ENCODE measurements at places on chromosomes 6 and 20.
A peak's percentile ranks its signal among the peaks of the same experiment; 100 is the strongest.

GRCh38 chr20:63162206-63162795, 53.6 kb downstream of the YTHDF1 start:
- DNase-seq = no peak

DNA sequence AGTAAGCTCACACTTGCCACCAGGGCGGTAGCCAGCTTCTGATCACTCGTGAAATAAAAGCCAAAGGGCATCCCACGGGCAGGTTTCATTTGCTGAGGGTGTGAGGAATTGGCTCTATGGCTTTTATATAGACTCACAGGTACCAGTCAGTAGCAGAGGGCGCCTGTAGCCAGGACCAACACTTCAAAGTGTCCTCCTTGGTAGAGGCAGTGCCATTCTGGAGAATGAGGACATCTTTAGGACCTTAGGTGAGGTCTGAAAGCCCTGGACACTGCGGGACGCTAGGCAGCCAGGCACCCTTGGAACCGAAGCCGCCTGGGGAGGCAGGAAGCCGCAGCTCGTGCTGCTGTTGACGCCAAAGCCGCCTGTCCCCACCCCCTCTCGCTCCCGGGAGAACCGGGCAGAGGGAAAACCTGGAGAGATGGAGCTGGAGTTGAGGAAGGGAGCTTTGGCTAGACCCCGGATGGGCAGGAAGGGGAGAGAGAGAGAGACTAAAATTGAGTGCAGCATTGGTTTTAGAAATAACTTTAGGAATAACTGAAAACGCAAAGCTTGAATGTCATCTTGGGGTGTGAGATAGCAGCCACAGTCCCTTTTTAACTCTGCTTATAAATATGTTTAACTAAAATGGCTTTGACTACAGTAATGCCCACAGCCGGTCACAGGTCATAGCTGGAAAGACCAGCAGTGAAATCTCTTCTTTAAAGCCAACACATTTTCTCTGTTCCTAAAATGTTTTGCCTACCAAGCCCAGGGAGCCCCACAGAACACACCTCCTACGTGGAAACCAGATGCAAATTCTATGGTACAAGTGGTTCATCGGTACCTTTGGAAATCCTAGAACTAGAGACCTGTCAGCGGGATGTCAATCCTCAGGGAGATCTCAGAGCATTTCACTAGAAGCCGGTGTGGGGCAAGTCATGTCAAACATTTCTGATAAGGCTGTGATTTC, 128.5 kb upstream of the CDYL start:
- DNase-seq = peak; percentile 88

GRCh38 chr6:41150671-41151070, 3.5 kb downstream of the TREML1 start:
- DNase-seq = no peak

GRCh38 chr6:164216368-164216767, 801.9 kb downstream of the QKI start:
- no peak for DNase-seq

DNA sequence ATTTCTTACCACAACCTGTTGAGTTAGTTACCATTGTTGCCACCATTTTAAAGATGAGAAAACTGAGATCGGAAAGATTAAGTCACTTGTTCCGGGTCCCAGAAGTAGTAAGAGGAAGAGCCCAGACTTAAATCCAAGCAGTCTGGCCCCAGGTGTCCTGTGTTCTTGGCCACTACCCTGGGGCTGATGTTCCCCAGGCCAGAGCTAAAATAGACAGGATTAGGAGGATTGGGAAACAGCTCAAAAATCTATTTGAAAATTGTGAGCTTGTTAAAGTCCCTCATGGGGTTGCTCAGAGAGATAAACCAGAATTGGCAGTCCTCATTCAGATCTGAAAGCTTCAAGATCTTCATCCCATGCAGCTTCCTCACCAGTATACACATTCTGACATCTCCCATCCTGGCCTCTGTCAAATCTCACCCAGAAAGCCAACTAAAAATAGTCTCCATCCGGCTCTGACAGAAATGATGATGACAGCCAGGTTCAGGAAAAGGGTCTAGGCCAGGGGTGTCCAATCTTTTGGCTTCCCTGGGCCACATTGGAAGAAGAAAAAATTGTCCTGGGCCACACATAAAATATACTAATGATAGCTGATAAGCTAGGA, 62.0 kb downstream of the GFOD1 start:
- DNase-seq = no peak

- no peak for DNase-seq
These were observed 35.5 kb downstream of the BANF2 start for GRCh38 chr20:17735206-17735804.

DNA sequence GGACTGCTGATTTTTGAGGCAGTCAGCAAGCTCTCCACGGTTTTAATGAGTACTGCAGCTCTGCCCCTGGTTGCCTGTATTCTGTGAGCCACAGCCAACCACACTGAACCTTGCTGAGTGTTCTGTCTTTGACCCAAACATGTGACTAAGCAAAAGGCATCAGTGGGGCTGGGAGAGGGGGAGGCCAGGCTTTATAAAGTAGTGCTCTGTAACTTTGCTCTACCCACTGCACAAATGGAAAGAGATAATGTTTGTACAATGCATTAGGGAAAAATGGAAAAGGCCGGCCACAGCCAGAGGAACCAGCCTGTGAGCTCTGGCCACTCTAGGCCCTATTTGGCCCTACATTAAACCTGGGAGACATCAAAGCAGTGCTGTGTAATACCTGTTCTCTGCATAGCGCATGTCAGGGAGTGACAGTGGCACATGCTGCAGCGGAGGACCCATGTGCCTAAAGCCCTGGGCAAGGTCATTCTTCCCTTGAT, 22.0 kb downstream of the KLHL31 start:
- no peak for DNase-seq

DNA sequence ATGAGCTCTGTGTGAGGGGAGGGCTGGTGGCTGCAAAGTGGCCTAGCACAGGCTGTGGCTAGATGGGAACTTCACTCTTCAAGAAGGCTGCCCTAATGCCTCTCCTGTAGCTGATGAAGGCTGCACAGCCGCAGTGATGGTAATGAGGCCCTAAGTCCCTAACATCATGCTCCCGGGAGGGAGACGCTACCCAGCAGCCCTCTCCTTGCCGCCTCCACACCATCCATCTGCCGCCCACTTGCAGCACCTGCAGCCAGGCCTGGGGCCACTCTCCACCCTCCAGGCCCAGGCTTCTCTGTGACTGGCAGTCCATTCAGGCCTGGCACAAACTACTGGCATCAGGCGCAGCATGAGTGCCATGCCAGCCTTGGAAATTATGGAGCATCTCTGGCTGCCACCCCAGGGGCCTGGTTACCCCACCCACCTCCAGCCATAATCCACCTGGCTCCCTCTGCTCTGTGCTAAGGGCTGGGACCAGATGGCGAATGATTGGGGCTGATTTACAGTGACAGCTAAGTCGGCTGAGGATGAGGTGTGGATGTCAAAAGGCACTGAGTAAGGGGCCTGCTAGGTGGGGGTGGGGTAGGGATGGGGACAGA, 284.2 kb downstream of the LRFN2 start:
- DNase-seq = no peak

DNA sequence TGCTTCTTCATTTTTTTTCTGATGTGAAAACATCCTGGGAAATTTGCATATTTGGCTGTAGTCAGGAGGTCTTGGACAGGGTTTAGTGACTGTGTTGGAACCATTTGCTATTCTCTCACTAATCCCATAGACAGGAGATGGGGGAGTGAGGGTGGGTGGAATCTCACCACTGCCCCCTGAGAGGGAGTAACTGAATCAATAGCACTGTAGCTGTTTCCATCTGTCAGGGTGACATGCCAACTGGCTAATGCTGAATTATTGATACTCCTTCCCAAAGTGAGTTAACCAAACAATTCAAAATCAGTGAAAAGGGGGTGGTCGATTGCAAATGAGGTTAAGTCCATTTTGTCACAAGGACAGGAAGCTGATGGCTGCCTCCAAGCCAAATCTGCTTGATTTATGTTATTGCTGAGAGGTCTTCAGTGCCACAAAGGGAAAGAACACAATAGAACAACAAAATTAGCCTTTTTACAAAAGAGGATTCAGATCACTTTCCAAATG, 55.1 kb upstream of the B3GAT2 start:
- DNase-seq = no peak

DNA sequence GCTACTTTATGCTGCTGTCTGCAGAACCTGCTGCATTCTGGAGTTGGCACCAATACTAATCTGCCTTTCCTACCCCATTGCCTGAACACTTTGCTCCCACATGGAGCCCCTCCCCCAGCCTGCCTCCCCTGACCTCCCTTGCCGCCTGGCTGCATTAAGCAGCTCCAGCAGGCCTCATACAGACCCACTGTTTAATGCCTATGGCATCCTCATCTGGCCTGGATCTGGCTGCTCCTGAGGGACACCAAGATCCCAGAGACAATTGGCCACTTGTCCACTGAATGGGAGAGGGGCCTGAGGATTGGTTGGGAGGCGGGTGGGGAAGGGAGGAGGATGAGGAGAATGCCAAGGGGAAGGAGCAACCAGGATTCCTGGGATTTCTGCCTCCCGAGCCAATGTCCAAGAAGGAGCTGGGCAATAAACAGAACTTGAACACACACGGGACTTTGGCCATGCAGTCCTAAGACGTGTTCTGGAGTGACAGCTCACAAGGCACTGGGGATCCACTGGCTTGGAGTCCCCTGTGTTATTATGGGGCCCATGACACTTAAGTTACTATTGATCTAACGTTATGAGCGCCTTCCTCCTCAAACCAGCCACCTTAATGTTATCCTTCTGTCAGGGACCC, 10.4 kb upstream of the KCNK5 start:
- DNase-seq = no peak

DNA sequence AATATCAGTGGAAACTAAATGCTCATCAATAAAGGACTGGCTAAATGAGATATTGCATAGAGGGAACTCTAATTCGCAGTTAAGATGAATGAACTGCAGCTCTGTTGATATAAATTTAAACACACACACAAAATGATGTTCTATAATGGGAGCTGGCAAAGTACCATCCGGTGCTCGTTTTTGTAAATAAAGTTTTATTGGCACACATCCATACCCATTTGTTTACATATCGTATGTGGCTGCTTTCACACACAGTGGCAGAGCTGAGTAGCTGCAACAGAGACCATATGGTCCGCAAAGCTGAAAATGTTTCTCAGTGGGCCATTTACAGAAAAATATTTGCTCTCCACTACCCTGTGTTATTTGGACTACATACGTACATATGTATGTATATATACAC, 120.7 kb downstream of the EDN3 start:
- DNase-seq = no peak

DNA sequence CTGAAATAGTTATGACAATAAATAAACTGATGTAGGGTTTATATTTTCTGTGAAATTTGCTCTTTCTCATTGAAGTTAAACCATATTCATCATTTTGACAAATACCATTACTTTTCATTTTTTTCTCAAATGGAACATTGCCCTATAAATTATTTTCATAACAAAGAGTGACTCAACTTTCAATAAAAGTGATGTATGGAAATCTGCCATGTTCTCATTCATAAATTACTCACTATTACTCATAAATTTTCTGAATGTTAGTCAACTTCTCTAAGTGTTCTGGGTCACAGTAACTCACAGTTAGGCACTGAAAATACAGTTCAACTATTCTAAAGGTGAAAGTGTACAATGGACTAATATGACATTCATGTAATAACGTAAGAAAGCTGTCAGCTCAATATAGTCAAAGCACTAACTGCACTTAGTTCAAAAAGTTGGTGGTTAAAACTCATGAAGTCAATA, 19.0 kb upstream of the STX11 start:
- no peak for DNase-seq

GRCh38 chr6:11852061-11852651, 73.6 kb upstream of the ADTRP start:
- DNase-seq = no peak

GRCh38 chr6:12748411-12748810, 31.8 kb downstream of the PHACTR1 start:
- no peak for DNase-seq

GRCh38 chr6:158816329-158816728, 2.8 kb downstream of the EZR start:
- DNase-seq = no peak

DNA sequence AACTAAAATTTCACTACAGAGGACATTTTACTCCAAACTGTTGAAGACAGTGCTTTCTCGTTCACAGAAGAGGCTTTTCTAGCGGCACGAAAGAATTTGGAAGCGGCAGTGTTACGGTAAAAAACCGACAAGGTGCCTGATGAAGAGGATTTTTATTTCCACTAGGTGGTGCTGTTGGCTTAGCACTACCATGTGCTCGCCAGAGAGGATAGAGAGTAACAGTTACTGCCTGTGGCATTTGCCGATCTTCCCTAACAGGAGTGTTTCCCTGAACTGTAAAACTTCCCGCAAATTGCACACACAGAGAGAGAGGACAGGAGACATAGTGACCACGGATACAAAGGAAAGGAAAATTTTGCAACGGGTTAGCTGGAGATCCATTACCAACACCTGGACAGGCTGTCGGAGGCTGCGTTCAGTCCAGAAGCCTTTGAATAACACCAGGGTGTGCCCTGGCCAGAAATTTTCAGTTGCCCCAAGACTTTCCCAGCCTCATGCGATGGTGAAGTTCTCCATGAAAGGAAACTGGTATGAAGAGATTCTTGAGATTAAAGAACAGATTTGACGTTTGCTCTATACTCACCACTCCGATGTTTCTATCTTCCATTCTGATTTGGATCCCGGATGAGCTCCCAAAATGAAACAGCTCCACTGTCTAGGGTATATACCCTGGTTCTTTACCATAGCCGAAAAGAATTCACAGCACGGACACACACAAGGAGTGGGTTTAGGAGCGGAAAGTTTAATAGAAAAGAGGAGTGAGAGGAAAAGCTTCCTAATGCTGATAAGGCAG, 48.1 kb downstream of the HLA-DPB1 start:
- DNase-seq = no peak

DNA sequence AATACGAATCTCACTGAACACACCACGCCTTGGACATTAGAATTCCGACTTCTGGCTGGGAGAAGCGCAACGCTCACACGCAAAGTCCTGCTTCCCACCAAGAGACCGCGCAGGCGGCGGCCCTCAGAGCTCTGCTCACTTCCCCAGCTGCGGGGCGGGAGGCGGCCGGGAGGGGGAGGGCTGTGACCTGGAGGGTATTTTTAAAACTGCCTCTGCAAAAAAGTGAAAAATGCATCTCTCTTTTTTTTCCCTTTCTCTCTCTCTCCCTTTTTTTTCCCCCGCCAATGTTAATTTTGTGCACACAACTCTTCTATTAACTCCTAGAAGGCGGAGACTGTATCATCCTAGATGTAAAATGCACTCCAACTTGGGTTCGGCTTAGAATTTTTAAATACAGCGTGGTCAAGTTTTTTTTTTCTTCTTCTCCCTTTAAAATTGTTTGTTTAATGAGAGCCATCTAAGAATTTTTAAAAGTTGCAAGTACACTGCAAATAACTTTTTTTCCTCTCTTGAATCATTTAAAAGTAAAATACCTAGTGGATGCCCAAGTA, 66.4 kb downstream of the STX11 start:
- DNase-seq = peak; percentile 89

DNA sequence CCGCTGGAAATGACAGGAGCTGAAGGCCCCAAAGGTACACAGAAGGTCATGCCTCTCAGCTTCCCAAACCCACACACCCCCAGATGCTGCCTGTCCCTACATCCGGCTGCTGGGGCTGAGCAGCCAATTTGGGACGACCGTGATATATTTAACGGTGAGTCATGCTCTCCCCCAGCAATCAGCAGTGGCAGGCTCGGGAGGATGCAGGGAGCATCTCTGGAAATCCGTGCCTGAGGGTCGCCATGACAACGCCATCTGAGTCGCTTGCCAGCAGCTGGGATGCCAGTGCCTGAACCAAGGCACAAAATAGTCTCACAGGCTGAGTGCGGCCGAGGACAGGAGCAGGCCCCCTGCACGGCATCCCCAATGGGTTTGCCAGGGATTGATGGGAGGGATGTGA, 57.9 kb downstream of the KCNB1 start:
- DNase-seq = no peak

GRCh38 chr6:27553123-27553904, 80.4 kb upstream of the ZNF184 start:
- no peak for DNase-seq

All from cardiac septum (tissue), 1 donor.